SHP77 treated with DMSO at 0.1 percent for 48 hours (cell line): ENCODE measurements at places on chromosomes 3 and 15.

GRCh38 chr3:188348435-188349244 lies 194.7 kb downstream of the LPP start:
- no peak for DNase-seq

- no peak for DNase-seq
These were observed 608 bp upstream of the PPCDC start for GRCh38 chr15:75022783-75023180.

DNA sequence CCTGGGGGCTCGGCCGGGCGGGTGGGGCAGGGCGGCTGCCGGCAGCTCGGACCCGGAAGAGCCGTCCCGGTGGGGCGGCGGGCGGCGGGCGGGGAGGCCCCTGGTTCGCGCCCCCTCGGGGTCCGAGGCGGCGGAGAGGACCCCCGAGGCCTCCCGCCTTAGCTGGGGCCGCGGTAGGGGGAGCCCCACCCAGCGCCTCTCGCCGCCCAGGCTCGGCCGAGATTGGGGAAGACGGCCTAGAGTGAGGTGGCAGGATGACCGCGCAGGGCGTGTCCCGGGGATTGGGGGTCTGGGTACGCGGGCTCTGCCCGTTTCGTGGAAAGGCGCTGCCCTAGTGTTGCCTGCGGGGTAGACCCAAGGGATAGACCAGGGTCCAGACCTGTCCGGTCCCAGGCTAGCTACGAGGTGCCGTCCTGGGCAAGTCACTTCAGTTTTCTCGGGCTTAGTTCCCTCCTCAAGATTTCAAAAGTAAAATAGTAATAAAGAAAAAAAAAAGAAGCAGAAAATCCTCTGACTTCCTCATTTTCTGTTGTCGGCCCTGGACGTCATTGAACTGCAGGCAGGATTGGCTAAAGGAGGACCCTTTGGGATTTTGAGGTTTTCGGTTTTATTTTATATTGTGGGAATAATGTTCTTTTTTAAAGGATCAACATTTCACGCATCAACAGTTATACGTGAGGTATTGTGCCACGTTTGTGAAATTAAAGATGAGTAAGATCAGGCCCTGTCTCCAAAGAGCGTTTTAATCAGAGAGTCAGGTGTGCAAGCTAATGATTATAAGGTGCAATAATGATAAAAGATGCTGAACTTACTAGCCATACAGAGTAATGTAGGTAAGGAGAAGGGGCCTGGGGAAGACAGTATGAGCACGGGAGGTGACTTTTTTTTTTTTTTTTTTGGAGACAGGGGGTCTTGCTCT lies 679 bp downstream of the IQGAP1 start:
- DNase-seq = no peak

GRCh38 chr3:43620831-43621655 lies 768 bp downstream of the ANO10 start:
- no peak for DNase-seq

GRCh38 chr3:152909180-152909883 lies 74.4 kb downstream of the P2RY1 start:
- no peak for DNase-seq

GRCh38 chr3:12875857-12876836 lies 34.8 kb upstream of the RPL32 start:
- peak; percentile 14 for DNase-seq

GRCh38 chr15:40737048-40737447 lies 18.0 kb downstream of the RMDN3 start:
- DNase-seq = no peak

DNA sequence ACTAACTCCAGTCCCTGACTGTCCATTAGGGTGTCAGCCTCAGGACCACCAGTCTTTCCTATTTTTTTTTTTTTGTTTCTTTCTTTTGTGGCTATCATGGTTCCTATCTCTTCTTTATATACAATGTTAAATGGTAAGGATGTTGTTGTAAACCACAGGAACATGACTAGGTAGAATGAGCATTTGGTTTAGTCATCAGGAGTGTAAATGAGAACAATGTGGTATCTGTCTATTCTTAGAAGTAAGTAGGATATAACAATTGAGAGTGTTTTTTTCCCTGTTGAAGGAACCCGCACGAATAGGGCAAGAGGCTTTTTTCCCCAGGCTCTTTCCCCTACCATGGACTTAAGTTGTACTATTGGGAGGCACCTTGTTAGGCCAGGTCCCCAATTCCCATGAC lies 880.3 kb upstream of the GBE1 start:
- no peak for DNase-seq

- DNase-seq = no peak
These were observed 593.9 kb downstream of the TUSC7 start for GRCh38 chr3:117303443-117303842.

GRCh38 chr15:80275961-80276360 lies 23.9 kb upstream of the CTXND1 start:
- no peak for DNase-seq

DNA sequence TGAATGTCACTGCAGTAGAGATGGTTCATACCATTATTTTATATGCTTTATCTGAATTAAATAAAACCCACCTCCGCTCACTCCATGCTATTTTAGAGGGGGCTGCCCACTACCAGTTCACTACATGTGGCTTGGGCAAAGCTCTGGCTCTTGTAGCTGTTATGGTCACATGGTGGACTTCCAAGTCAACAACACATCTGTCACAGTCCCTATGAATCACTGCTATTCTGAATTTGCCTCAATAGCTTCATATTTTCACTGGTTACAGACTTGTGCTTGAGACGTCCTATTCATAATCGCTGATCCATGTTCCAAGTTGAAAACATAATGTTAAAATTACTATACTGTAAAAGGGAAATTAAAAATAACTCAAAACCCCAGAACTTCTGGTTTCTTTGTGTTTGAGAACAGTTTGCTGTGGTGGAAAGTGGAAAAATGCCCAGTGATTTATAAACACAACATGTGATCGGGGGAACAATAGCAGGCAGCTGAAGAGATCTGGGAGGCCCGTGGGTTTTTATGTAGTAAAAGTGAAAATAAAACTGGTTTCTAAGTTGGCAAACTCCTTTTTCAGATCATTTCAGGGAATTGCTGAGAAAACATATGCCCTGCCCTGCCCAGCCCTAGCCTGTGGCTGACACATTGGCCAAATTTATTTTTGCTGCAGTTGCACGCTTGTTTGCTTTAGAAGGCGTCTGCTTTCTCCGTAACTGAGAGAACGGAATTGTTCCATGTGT lies 128.8 kb upstream of the PRR23C start:
- no peak for DNase-seq

- no peak for DNase-seq
These were observed 491.1 kb downstream of the FHIT start for GRCh38 chr3:60760145-60760544.

DNA sequence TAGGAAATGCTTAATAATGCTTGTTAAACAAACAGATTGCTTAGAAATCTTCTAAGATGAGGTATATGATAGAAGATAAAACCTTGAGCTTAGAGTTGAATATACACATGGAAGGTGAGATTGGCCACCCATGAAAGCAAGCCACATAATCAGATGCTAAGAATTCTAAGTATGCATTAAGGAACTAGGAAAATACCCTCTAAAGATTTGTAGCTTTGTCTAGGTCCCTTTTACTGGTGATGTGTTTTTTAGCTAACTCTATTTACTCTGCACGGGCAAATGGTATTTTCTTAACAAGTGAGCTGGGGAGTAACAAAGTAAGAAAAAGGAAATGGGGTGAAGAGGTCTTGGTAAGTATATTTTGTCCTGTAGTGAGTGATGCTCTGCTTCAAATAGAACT lies 310.3 kb downstream of the OXSM start:
- DNase-seq = no peak

DNA sequence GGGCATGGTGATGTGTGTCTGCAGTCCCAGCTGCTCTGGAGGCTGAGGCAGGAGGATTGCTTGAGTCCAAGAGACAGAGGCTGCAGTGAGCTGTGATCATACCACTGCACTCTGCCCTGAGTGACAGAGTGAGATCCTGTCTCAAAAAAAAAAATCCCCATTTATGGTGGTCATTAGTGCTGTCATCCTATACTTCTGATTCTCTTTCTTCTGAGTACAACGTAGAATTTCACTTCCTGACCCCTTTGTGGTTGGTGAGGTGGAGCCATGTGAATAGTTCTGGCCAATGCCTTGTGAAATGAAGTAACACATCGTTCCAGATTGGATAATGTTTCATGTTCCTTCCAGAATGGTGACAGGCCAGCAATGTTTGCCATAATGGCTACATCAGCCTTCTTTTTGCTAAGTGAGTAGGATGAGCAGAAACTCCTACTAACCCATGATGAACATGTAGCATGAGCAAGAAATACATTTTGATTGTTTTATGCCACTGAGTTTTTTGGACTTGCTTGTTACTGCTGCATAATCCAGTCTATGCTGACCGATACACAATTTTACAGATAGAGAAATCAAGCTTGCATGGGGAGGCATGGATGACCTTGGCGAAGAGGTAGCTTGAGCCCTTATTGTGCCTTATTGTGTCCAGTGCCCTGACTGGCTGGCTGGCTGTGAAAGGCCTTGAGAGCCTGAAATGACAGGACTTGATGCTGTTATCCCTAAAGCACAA lies 30.9 kb upstream of the TLE3 start:
- DNase-seq = no peak

DNA sequence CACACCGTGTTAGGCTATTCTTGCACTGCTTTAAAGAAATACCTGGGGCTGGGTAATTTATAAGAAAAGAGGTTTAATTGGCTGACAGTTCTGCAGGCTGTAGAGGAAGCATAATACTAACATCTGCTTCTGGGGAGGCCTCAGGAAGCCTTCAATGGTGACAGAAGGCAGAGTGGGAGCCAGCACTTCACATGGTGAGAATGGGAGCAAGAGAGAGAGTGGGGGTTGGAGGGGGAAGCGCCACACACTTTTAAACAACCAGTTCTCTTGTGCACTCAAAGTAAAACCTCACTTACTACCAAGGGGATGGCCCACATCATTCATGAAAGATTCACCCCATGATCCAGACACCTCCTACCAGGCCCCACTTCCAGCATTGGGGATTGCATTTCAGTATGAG lies 181.1 kb downstream of the APBA2 start:
- DNase-seq = no peak

DNA sequence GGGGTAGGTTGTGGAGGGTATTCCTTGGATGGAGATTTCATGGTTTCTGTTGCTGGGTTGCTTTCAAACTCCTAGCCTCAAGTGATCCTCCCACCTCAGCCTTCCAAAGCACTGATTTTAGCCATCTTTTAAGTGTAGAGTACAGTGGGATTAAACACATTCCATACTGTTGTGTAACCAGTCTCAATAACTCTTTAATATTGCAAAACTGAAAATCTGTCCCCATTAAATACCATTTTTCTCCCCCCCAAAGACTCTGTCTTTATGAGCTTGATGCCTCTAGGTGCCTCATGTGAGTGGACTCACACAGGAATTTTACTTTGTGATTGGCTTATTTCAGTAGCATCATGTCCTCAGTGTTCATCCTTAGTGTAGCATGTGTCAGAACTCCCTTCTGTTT lies 74.7 kb upstream of the ATP10A start:
- no peak for DNase-seq

DNA sequence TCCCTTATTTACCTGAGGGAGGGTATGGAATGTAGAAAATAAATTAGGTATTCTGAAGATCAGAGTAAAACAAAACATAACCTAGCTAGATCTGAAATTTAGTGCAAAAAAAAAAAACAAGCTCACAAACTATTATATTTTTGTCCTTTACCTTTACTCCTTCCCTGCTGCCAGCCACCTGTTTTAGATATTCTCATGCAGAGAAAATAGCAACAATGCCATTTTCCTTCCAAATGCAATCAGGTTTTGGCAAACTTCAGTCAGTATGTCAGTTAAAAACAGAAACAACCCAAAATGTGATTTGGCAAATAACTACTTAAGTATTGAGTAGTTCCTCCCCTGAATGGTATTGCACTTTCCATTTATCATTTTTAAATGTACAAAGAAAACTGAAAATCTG lies 35.8 kb downstream of the PEAK1 start:
- DNase-seq = no peak

GRCh38 chr3:100893108-100893507 lies 100.1 kb downstream of the ABI3BP start:
- DNase-seq = no peak

DNA sequence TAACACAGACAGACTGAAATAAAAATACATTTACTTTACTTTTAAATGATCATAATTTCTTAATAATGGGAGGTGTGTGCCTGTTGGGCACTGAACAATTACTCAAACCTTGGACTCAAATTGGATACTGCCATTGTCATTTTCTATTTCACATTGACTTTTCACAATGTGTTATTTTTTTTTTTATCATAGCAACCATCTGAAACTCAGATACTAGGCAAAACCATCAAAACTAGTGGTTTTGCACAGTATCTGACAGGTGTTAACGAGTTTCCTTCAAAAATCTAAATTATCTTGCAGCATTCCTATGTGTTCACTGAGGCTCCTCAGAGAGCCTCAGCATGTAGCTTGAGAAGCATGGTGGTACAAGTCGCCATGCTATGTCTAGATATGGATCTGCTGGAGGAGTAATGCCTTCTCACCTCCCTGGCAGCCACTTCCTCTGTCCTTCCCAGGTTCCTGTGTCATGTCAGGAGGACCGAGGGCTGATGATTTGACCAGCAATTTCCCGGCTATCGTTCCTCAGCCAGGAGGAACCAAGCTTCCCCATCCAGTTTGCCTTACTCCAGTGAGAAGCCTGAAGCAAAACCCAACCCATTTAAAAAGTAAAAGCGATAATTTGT lies 29.9 kb upstream of the RFTN1 start:
- DNase-seq = no peak

DNA sequence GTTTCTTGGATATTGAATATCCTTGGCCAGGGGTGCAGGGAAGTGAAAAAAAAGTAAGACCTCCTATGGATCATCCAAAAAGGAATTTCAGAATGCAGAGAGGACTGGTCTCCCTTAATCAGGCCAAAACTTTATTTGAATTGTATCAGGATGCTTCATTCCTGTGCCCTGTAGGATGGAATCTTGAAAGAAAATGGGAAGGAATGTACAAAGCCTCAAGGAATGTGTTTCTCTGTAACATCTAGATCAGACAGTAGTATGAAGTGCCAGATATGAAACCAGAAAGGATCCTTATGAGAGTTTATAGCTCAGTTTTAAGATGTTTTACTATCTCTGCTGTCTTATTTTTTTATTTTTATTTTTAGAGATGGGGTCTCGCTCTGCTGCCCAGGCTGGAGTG lies 6.5 kb upstream of the GSK3B start:
- DNase-seq = no peak

DNA sequence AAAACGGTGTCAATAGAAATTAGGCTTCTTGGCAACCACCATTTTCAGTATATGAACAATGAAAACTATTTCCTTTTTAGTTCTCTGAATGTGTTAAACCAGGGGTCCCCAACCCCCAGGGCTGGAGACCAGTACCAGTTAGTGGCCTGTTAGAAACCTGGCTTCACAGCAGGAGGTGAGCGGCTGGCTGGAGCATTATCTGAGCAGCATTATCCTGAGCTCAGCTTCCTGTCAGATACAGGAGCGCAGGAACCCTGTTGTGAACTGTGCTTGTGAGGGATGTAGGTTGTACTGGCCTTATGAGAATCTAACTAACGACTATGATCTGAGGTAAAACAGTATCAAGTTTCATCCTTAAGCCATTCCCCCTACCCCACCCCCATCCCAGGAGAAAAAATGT lies 328.7 kb downstream of the ZBBX start:
- DNase-seq = no peak

DNA sequence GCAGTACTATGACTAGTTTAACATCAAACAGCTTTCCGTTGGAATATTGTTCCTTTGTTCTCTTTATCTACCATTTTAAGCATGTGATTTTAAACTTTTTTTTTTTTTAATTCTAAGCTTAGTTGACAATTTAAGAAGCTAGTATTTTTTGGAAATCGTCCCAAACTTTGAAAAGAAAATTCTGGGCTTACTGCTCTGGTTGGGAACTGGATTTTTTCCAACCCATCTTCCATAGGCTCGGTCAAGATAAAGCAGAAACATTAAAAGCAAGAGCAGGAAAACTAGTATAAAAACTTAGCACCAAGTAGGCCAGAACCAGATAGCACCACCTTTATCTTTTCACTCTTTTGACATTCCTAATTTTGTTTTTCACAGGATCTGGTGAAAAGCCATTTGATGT lies 49.9 kb downstream of the TSC22D2 start:
- DNase-seq = no peak
